ENCODE measurements at places on chromosomes 5 and 9.
A peak's percentile ranks its signal among the peaks of the same experiment; 100 is the strongest.

GRCh38 chr5:169626779-169627178, 10.3 kb upstream of the DOCK2 start:
- DNase-seq = peak; percentile 93

GRCh38 chr9:36191686-36192085, 965 bp downstream of the CLTA start:
- no peak for DNase-seq

GRCh38 chr9:120845255-120845654, 2.5 kb upstream of the PSMD5 start:
- no peak for DNase-seq

DNA sequence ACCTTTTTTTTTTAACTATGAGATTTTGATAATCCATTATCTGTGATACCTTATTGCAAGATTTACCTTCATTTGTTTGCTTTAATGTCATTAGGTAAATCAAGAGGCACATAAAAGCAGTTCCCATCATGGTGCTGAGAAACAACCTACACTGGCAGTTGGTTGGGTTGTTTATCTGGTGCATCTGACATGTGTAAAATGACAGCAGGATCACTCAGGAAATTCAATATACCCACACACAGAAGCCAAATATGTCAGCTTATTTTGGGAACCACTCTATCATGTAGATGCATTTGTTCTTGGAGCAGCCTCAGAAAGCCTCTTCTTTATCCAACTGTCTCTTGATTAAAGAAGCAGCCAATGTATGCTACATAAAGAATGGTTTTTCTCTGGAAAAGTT, 7.8 kb upstream of the CCDC192 start:
- no peak for DNase-seq

- no peak for DNase-seq
These were observed 219.2 kb downstream of the AGTPBP1 start for GRCh38 chr9:85522459-85523092.

GRCh38 chr5:126052791-126053190, 370.4 kb upstream of the GRAMD2B start:
- no peak for DNase-seq

DNA sequence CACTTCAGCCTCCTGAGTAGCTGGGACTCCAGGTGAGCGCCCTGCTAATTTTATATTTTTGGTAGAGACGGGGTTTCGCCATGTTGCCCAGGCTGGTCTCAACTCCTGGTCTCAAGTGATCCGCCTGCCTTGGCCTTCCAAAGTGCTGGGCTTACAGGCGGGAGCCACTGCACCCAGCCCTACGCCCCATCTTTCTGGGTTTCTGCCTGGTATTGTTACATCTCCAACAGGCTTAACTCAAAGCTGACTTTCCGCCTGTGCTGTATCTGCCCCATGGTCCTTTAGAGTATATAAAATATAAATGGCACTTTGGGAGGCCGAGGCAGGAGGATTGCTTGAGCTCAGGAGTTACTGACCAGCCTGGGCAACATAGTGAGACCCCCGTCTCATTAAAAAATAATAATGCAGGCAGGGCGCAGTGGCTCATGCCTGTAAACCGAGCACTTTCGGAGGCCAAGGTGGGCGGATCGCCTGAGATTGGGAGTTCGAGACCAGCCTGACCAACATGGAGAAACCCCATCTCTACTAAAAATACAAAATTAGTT, 36.5 kb upstream of the GLDC start:
- DNase-seq = no peak

DNA sequence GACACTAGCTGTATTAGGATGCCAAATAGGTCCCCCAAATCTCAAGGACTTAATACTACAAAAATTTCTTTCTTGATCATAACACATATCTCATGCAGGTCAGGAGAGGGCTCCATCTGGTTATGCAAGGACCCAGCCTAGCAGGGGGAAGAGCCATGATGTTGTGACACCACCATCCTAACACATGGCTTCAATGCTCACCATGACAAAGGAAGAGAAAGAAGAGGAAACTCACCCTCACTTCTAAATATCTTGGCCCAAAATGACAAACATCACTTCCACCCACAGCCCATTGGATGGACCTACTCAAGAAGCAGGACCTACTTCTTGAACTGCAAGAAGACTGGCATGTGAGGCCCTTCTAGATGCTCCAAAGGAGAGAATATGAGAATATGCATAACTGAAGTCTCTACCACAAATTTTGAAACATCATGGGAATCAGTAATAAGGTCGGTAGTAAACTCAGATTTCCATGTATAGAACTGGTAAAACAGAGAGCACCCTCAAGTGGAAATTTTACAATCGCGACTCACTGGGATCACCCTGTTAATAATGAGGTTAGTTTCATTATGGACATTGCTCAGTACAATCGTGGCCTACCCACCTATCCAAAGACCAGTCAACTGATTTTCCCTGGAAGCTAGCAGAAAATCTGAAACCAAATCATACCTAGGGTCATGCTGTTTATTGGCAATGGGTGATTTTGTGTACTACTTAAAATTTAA, 308.2 kb downstream of the ACTL7B start:
- DNase-seq = no peak

DNA sequence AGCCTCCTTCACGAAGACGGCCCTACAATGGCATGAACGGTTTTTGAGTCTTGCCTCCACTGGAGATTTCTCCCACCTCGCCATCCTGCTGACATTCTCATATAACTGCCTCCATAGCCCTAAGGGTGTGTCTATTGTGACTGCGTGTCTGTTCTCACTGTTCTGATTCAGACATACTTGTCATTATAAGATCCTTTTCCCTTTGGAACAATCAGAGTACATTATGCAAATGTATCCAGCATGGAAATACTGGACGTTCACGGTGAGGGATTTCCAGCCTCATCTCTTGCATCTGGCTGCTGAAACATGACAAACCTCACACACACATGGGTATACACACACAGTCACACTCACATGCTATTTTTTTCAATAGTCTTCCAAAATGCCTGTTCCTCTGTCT, 402.1 kb downstream of the DIRAS2 start:
- no peak for DNase-seq

DNA sequence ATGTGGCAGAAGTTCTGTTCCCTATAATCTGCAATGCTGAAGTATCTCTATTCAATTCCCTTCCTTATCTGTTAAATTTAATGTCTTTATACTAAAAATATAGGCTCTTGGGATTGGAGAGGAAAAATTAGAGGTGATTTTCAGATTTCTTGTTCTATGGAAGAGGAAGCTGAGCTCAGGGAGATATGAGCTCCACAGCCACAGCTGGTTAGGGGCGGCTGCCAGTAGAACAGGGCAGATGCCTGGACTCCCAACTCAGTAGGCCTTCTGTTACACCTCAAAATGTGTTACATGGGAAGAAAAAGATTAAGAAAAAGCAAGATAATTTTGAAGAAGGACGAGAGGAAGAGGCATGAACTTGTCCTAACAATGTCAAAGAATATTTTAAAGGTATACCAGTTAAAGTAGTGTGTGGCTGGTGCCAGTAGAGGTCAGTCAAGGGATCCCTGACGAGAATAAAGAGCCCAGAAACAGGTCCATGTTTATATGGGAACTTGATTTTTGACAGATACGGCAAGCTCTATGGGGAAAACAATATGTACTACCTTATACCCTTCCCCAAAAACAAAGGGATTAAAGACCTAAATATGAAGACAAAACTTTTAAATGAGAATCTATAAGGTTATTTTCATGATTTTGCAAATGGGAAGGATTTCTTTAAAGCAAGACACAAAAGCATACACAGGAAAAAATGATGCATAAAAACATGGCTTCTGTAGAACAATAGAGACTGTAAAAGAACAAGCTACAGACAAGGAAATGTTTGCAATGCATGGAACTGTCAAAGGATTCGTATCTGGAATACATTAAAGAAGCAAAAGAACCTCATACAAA, 28.7 kb downstream of the DNAJC21 start:
- peak; percentile 36 for DNase-seq

DNA sequence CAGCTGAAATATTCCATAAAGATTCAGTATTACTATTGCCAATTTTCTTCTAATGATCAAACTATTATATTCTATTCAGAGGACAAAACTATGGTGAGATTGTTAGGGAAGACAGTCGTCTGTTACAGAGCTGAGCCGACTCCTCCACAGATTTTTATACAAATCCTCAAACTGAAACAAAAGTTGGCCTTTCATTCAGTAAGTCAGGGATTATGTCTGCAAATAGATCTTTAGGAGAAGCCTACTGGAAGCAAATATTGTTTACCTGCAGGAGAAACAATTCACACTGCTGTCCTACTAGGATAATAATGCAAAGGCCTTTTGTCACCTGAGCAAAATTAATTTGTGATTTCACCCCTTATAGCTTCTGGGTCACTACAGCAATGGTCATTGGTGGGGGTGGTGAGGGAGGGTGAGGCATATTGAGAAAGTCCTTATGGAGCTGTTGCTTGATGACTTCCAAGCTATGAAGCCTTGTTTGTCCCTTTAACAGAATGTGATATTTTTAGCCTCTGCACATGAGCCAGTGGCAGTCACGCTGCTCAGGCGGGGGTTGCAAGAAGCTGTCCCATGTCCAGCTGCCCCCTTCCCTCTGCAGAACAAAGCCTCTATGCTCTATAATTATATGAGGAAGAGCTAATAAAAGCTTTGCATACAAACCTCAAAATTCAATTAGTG, 200.5 kb upstream of the KLF9 start:
- no peak for DNase-seq

DNA sequence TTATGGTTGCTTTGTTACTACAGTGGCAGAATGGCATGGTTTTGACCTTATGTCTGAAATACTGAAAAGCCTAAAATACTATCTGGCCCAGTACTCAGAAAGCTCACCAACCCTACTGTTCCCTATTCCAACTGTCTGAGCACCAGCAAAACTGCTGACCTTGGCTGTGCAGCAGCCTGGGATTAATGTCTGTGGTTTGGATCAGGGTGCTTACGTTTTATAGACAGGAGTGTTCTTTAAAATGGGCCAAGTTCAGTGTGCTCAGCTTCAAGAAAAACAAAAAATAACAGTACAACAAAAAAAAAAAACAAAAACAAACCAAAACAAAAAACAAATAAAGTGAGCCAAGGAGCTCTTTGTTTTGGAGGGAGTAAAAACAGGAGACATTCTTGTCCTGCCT, 36.4 kb downstream of the SLC28A3 start:
- DNase-seq = no peak

DNA sequence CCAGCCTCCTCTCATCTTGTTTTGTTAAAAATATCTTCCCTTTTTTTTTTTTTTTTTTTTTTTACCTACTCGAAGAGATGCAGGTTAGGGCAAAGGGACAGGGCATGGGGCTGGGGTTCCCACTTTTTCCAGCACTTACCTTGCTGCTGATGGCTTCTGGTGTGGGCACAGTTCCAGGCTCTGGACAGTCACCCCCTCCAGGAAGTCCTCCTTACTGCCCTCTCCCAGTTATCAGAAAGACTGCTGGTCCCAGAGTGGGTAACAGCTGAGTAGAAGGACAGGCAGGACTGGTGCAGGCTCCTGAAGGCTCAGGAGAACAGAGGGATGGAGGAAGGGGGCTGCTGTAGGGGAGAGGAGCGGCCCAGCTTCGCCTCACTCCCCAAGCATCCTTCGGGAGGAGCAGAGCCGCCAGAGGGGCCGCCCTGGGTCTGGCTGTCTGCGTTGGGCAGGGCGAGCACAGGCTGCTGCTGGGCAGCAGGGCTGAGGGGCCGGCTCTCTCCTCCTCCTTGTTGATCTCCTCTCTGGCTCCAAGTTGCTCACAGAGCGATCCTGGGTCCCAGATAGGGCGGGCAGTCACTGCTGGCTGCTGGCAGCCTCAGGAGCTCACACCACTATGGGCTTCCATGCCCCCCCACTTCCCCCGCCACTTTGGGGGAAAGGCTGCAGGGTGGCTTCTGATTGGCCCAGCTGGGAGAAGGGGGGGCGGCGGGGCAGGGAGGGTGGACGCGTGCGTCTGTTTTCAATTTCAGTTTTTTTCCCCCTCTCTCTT, at the start of gene PDGFRB:
TSS of gene PDGFRB (minus strand) at position 588 of the 769 bp plus-strand sequence. CDS start 18,798 bp downstream, outside the sequence.
- peak; percentile 76 for DNase-seq

GRCh38 chr5:98794001-98794400, 20.5 kb downstream of the RGMB start:
- no peak for DNase-seq

- DNase-seq = no peak
These were observed 186.8 kb upstream of the SLC27A6 start for GRCh38 chr5:128778474-128778873.

GRCh38 chr5:107997338-107997980, 326.7 kb upstream of the EFNA5 start:
- DNase-seq = peak; percentile 42

DNA sequence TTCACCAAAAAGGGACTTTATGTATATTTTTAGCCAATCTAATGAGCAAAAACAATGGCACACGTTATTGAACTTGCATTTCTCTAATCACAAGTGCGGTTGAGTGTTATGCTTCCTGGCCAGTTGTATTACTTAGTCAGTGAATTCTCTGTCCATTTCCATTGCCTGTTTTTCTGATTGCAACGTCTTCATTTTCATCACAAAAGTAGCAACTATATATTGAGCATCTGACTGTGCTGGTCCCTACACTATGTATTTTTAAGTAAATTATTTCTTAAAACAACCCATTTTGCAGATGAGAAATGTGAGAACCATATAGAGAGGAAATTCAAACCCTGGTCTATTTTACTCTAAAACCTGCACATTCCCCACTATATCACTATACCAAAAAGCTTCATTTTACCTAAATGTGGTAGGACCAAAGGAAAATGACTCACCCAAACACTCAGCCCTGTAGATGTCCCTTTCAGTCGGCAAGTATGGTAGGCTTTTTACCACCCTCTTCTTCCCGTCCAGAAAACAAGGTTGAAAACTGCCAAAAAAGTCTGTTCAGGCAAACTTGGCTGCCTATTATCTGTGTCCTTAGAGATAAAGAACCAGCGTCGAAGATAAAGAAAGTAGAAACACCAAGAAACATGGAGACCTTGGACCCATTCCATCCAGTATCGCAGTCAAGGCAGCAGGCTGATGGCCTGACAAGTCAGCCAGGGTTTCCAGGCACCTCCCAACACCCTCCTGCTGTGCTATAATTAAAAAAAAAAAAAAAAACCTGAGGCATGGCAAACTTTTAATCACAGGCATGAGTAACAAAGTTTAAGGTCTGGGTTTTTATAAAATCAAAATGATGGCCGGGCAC, 18.8 kb upstream of the FAM13B start:
- DNase-seq = no peak

- peak; percentile 36 for DNase-seq
These were observed 24.6 kb downstream of the CDHR2 start for GRCh38 chr5:176573564-176574296.

DNA sequence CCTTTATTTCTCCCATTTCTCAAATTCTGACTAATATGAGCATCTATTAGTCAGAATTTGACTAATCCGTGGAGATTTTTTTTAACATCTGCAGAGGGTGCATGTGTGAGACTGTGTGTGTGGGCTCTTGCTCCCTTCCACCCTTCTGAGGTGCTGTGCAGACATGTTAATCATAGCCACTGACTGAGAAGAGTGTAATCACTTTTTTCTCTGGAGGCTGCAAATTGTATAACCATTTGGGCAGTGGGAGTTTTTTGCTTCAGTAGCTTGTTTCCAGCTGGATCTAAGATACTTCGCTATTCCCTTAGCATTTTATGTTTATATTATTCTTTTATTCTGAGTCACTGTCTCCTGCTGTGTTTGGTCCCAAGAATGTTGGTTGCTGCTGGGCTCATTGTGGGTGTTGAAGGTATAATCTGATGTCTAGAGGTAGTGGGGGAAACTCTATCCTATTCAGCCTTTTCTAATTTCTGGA, 66.2 kb downstream of the ARHGEF28 start:
- DNase-seq = peak; percentile 86

GRCh38 chr5:54671111-54671531, 153.6 kb downstream of the SNX18 start:
- DNase-seq = no peak

GRCh38 chr5:135067587-135067986, 33.6 kb upstream of the PITX1 start:
- no peak for DNase-seq

Measured in HT1080 (cell line).